Stimulated activated CD8-positive, alpha-beta memory T cell treated with anti-CD3 and anti-CD28 coated beads, Interleukin-12 subunit alpha, Interleukin-12 subunit beta, amount 100 ng/mL, for 1 hour (primary cell): ENCODE measurements at places on chromosomes 16 and 17.

- DNase-seq: no peak
Observed at GRCh38 chr17:10557422-10557821, 8.0 kb upstream of the MYH2 start.

- no peak for DNase-seq
Observed at GRCh38 chr17:35596072-35596471, 8.9 kb downstream of the AP2B1 start.

GRCh38 chr17:30958187-30958586, 12.7 kb upstream of the RNF135 start:
- no peak for DNase-seq

GRCh38 chr16:89241187-89242007, 23.9 kb downstream of the ZNF778 start:
- peak; percentile 61 for DNase-seq

- DNase-seq: no peak
Observed at GRCh38 chr16:89629827-89630610, 16.6 kb downstream of the DPEP1 start.

DNA sequence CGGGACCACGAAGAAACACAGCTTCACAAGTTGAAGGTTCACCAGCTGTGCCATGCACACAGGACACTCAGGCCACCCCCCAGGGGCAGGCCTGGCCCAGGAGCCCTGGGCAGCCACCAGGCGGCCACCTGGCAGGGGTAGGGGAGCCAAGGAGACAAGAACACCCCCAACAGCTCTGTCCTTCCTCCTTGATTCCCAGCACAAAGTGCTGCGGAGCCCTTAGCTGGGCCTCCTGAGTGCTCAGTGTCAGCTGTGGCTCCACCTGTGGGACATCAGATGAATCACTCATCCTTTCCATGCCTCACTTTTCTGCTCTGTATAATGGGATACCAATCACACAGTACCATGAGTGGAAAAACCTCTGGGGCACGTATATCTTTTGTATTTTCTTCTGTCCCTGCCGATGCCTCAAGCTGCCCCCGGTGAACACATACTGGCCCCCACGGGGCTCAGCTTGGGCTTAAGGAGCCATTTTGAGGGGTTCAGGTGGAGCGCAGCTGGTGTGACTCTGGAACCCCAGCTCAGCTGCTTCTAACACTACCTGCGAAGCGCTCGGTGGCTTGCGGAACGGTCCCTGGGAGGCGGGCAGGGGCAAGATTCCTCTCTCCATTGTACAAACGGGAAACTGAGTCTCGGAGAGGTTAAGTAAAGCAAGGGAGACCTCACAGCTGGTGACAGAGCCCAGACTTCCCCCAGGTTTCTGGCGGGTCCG, 12.0 kb downstream of the GALK1 start:
- DNase-seq: no peak

GRCh38 chr16:80463751-80464495, 76.9 kb upstream of the DYNLRB2 start:
- DNase-seq: no peak

GRCh38 chr17:9158544-9159452, 137.5 kb downstream of the NTN1 start:
- DNase-seq: no peak

GRCh38 chr17:77662833-77663232, 295.7 kb upstream of the TNRC6C start:
- DNase-seq: no peak

- DNase-seq: no peak
Observed at GRCh38 chr17:55341432-55341831, 76.7 kb downstream of the HLF start.

GRCh38 chr17:76416899-76417298, 32.5 kb downstream of the SPHK1 start:
- DNase-seq: no peak

DNA sequence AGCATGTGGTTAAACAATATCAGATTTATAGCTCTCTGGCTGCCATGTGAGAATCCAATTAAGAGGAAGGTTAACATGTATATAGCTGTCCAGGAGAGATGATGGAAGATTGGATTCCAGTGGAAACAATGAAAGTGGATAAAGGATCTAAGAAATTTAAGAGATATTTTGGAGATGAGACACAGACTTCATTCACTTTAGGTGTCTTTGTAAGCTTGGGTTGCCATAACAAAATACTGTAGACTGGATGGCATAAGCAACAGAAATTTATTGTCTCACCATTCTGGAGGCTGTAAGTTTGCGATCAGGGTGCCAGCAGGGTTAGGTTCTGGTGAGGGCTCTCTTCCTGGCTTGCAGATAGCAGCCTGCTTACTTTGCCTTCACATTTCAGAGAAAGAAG, 155.9 kb upstream of the MYOCD start:
- no peak for DNase-seq

DNA sequence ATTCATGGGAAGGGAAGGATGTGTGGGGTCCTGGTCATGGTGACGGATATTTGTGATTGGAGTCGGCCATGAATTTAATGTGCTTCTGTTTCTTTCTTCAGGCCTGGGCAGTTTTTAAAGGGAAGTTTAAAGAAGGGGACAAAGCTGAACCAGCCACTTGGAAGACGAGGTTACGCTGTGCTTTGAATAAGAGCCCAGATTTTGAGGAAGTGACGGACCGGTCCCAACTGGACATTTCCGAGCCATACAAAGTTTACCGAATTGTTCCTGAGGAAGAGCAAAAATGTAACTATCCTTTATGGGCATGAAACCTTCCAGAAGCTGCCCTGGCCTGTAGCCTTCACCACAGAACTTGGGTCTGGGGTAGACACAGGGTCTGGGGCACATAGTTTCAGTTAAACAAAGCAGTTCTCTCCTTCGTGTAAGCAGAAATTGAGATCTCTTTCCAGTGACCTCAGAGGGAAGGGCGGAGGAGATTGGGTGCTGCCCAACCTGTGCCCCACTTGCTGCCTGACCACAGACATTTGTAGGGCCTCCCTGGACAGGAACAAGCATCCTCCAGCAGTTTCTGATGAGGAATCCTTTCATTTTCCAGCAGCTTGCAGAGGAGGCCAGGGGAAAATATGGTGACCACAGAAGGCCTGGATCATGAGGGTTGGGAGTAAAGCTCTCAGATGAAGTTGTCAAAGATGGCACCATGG, 10.1 kb downstream of the IRF8 start:
- DNase-seq: no peak

DNA sequence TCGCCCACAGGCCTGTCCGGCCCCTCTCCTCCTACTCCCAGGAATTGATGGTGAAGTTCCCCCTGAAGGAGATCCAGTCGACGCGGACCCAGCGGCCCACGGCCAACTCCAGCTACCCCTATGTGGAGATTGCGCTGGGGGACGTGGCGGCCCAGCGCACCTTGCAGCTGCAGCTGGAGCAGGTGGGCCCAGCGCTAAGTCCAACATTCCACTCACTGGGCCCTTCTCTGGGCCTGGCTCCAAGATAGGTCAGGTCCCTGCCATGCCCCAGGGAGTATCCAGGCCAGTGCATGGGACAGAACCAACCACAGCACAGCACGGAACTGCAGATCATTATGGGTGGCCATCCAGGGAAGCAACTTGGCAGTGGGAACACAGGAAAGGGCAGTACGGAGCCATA, 9.9 kb upstream of the ALKBH5 start:
- no peak for DNase-seq

DNA sequence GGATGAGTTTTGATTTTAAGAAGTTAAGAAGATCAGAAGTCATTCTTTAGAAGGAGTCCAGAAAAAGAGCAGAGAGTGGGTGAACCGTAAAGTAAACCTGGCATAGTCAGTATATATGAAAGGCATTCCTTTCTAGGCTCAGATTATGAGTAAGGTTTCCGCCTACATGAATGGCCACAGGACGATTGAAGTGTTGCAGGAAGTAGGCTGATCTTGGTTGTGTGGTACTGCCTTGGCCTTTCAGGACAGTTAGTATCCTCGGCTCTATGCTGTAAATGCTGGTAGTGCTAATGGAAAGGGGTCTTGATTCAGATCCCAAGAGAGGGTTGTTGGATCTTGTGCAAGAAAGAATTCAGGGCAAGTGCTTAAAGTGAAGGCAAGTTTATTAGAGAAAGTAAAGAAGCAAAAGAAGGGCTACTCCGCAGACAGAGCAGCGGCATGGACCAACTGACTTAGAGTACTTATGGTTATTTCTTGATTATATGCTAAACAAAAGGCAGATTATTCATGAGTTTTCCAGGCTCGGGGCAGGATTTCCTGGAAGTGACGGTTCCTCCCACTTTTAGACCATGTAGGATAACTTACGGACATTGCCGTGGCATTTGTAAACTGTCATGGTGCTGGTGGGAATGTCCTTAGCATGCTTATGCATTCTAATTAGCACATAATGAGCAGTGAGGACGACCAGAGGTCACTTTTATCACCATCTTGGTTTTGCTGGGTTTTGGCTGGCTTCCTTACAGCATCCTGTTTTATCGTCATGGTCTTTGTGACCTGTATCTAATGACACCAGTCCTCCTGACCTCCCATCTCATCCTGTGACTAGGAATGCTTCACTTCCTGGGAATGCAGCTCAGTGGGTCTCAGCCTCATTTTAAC, 164.8 kb downstream of the SNX29 start:
- no peak for DNase-seq

DNA sequence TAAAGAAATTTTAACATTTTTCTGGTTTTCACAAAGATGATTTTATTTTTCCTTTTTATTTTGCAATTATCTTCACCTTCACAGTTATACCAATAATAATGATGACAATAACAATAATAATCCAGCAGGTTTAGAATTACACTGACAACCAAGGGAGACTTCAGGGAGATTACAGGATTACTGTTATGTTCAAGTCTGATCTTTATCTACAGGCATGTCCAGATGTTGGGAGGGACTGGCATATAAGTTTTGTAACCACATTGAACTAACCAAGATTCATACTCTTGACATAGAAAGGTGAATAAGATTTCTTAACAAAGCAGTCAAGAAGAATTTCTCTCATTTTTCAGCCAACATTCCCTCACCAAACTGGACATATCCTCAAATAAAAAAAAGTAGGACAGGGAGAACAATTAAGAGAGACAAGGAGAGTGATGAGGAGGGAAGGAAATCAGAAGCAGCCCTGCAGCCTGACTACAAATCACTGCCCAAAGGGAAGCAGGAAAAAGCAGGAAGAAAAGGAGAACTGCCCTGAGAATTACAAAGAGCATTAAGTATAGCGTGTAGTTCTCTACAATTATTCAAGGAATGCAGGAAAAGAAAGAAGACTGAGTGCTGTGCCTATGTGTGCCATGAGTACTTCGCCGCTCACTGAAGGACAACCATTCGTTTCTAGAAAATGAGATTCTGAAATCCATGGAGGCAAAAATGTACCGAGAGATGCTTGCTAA, 155.7 kb upstream of the C17orf78 start:
- no peak for DNase-seq

- DNase-seq: no peak
Observed at GRCh38 chr17:43217614-43218087, 6.0 kb downstream of the TMEM106A start.

- DNase-seq: no peak
Observed at GRCh38 chr16:85825326-85825725, 25.8 kb downstream of the COX4I1 start.

DNA sequence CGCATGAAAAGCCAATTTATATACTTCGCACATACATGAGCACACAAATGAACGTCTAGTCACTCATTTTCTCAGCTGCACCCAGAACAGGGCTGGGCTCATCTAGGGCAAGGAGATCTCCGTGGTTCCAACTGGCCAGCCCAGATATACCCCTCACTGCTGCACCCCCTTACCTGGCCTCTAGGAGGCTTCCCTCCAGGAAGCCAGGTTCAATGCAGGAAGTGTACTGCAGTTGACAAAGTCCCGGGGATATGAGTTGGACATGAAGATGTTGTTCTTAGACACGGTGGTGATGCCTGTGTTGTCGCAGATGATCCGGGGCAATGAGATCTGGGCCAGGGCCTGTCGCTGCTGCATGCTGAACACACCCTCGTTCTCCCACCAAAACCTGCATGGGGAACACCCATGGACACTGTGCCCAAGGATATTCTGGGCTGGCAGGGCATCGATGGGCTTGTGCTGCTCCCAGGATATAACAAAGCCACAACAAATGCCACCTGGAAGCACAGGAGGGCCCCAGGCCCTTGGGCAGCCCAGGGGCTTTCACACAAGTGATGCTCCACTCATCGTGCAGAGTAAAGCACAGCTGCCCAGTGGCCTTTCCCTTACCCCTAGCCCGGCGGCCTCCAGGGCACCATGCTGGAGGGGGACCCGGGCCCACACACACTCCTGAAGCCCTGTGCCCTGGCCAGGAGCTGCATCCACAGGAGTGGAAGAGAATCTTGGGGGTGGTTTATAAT, 10.1 kb downstream of the MPO start:
- no peak for DNase-seq
